ENCODE measurements at places on chromosomes 5 and 9.

- no peak for DNase-seq
These were observed 5.5 kb upstream of the AOPEP start for GRCh38 chr9:94720846-94721549.

DNA sequence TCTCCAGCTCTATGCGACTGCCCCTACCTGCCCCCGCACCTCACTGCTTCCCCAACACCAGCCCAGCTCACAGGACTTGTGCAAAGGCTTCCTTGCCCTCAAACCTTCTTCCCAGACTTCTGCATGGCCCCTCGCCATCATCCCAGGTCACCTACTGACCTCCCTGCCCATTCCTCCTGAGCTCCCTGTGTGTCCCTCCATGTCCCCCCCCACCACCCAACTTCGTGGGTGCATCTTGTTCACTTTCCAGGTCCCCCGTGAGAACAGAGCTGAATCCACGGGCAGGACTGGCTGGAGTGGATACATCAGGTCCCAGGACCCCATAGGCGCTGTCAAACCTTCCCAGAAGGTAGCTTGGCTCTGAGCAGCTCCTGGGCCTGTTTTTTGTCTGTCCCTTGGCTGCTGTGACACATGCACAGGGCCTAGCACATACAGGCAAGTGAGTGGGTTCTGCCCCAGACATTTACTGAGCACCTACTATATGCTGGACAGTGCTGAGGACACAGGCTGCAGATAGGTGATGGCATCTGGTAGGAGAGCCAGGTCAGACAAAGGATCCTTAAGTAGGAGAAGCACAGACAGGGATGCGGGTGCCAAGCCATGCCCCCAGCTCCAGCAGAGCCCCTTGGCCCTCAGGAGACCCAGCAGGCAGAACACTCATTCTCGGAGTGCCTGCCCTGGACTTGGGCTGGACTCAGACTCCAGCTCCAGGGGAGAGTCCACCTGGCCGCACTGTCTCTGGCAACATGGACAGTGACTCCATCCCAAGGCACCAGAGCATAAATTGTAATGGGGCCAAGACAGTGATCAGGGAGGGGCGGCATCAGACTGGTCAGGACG is 15.0 kb downstream of the NINJ1 start:
- no peak for DNase-seq

DNA sequence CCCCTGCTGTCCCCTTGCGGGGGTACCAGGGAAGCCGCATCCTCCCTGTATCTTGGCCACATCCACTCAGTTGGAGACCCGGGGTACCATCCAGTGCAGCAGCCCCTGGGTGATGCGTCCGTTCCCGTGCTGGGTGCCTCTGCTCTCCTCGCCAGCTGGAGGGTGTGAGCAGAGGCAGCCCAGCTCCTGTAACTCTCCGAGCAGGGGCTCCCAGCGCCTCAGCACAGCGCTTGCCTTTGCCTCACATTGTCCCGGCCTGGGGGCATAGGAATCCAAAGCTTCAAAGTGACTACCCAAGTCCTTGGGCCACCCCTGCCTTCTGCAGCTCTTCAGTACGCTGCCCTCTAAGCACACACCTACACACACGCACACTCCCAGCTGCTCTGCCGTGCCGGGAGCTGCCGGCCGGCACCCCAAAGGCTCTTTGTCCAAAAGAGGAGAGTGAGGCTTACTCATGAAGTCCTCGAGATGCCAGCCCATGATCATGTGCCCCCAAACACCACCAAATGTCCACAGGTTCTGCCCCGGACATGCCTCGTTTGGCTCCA is 733 bp downstream of the ANGPTL2 start:
- no peak for DNase-seq

- DNase-seq: peak; percentile 46
These were observed 52.1 kb downstream of the AQP7 start for GRCh38 chr9:33350310-33350709.

GRCh38 chr5:88269222-88269771 is 652 bp upstream of the TMEM161B start:
- peak; percentile 1 for DNase-seq

GRCh38 chr5:39451276-39451941 is 26.6 kb upstream of the DAB2 start:
- DNase-seq: no peak
